Calu3 (cell line): ENCODE measurements at places on chromosomes 7 and 10. TPM values are rescaled to one million over a fixed set of nuclear protein-coding genes. Genes with fewer than 3 reads are reported as not detected.
A peak's percentile ranks its signal among the peaks of the same experiment; 100 is the strongest.

GRCh38 chr10:102311025-102311420, 65.7 kb downstream of the GBF1 start:
- H3K36me3 ChIP-seq = no peaks in the 10 kb centered on the region
- H3K4me1 ChIP-seq = peaks cover 44% of the 10 kb centered on the region
- no peak for DNase-seq

DNA sequence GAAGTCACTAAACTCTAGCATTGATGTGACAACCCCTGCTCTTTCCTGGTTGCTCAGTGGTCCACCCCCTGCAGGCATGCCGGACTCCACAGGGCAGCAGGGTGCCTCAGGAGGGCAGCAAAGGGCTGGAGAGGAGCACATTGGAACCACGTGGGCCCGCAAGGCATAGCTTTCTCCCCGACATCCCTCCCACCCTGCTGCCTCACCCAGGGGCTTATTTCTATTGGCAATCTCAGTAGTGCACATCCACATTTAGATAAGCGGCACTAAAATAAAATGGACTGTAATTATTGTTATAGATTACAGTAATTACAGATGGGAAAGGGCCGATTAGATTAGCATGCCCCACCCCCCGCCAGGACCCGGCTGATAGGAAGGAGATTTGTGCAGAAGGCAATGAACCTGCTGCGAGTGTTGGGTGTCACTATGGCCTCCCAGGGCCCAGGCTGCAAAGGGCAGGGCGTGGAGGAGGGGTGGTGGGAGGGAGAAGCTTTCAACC, 580.1 kb downstream of the GRID1 start:
- peak; percentile 50 for DNase-seq
- H3K4me3 ChIP-seq = no peak overlapping the region
- peaks cover 9% of the 10 kb centered on the region for H3K4me1 ChIP-seq
- H3K36me3 ChIP-seq = no peaks in the 10 kb centered on the region

GRCh38 chr7:10412422-10413019, 561.2 kb upstream of the PHF14 start:
- H3K4me3 ChIP-seq = no peak overlapping the region
- H3K27ac ChIP-seq = no peak overlapping the region
- no peaks in the 10 kb centered on the region for H3K27me3 ChIP-seq
- DNase-seq = peak; percentile 49
- no peaks in the 10 kb centered on the region for H3K4me1 ChIP-seq

DNA sequence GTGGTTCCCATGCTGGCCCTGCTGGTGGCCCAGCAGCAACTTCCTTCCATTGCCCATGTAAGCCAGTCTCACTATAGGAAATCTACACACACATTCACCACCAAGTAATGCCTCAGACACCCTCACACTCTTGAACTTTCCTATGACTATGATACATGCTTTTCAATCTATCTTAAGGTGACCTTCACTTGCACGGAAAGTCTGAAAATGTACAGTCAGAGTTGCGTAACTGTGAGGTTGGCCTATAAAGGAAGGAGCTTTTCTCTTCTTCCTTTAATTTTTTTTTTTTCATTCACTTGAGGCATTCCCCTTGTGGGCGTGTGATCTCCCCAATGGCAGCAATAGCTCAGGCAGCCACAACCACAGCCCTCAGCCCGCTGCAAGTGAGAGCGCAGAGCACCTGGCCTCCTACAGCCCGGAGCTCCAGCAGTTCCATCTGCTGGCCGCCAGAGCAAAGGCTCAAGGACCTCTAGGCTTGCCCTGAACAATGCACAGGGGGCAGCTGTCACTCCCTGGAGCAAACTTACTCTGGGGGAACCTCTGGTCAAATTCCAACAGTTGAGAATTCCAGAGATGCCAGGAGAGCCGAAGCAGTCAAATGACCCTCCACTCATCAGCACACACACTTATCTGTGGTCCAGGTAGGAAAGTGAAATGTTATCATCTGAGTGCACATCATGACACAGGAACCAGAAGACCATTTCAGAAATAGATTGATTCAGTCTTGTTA, 123.1 kb upstream of the ADO start:
- H3K4me3 ChIP-seq = no peak overlapping the region
- no peaks in the 10 kb centered on the region for H3K4me1 ChIP-seq
- no peaks in the 10 kb centered on the region for H3K36me3 ChIP-seq
- H3K27ac ChIP-seq = no peak overlapping the region

GRCh38 chr7:115728518-115728917, 302.0 kb downstream of the TFEC start:
- DNase-seq = no peak
- H3K36me3 ChIP-seq = no peaks in the 10 kb centered on the region

- DNase-seq = no peak
- H3K4me1 ChIP-seq = peaks cover 6% of the 10 kb centered on the region
Measured at GRCh38 chr7:20152511-20152910, 64.7 kb downstream of the MACC1 start.

DNA sequence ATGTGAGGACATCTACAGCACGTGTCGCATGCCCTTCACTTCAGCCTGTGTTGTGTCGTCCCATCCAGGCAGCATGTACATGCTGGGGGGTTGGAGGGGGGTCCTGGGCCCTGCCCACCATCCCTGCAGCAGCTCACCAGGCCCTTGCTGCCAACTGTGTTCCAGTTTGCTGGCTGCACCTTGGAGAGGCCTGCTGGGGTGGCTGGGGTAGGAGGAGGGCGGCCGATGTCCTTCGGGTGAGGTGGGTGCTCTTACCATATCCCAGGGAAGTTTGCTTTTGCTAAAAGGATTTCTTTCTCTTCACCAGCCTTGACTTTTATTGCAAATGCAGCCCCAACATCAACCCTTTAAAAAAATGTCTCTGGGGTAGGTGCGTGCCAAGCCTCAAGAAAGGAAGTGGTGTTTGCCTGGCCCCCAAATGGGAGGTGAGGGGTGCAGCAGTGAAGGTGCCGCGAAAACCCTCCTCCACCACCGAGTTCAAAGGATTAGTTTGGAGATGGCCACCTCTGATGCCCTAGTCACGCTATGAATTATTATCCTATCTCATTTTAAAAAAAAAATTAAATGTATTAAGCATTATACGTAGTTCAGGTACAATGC, 165.8 kb upstream of the KLF6 start:
- peaks cover 17% of the 10 kb centered on the region for H3K4me1 ChIP-seq
- no peak overlapping the region for H3K4me3 ChIP-seq
- H3K27me3 ChIP-seq = no peaks in the 10 kb centered on the region
- H3K27ac ChIP-seq = no peak overlapping the region
- H3K36me3 ChIP-seq = no peaks in the 10 kb centered on the region

GRCh38 chr10:87636313-87636915, 23.3 kb upstream of the PAPSS2 start:
- no peak overlapping the region for H3K4me3 ChIP-seq
- no peaks in the 10 kb centered on the region for H3K36me3 ChIP-seq
- DNase-seq = no peak
- H3K27ac ChIP-seq = peak overlapping the region; percentile 90
- no peaks in the 10 kb centered on the region for H3K27me3 ChIP-seq

- H3K27me3 ChIP-seq = no peaks in the 10 kb centered on the region
- no peak overlapping the region for H3K27ac ChIP-seq
- no peak overlapping the region for H3K4me3 ChIP-seq
- DNase-seq = no peak
- H3K36me3 ChIP-seq = peaks cover 39% of the 10 kb centered on the region
Measured at GRCh38 chr7:2710901-2711551, 23.0 kb downstream of the AMZ1 start.

GRCh38 chr7:24767878-24768569, 10.8 kb upstream of the GSDME start:
- no peaks in the 10 kb centered on the region for H3K4me1 ChIP-seq
- H3K4me3 ChIP-seq = no peak overlapping the region
- no peaks in the 10 kb centered on the region for H3K36me3 ChIP-seq
- no peak overlapping the region for H3K27ac ChIP-seq
- no peaks in the 10 kb centered on the region for H3K27me3 ChIP-seq
- DNase-seq = no peak

- H3K36me3 ChIP-seq = no peaks in the 10 kb centered on the region
- no peak for DNase-seq
- no peaks in the 10 kb centered on the region for H3K4me1 ChIP-seq
- H3K4me3 ChIP-seq = peak within 1 kb of the TSS; percentile 67
Measured at GRCh38 chr7:150800581-150801241, at the start of gene TMEM176A. TSS of gene TMEM176A (plus strand) at chr7:150800769. CDS start at chr7:150801551, 782 bp downstream.

- DNase-seq = no peak
- no peaks in the 10 kb centered on the region for H3K36me3 ChIP-seq
- no peak overlapping the region for H3K27ac ChIP-seq
Measured at GRCh38 chr10:98096316-98096715, 38.1 kb upstream of the R3HCC1L start.

FAM241B gene
- total RNA-seq = 22.9 and 25.2 TPM in 2 replicates

NPSR1 gene
- not detected in 2 replicates for total RNA-seq

FFAR4 gene
- total RNA-seq = 0.61 and 0.97 TPM in 2 replicates

H2BK1 gene
- not detected in 2 replicates for total RNA-seq

NUDT5 gene
- total RNA-seq = 73.9 and 83.8 TPM in 2 replicates

MRLN gene
- not detected in 2 replicates for total RNA-seq

C10orf71 gene
- total RNA-seq = not detected in 2 replicates
